Activated CD4-positive, alpha-beta T cell treated with anti-CD3 and anti-CD28 coated beads, Interleukin-10, Interleukin-2, amounts not matched to agents 100 ng/mL and 50 ng/mL, durations not matched to agents 16 hours and 8 hours (primary cell): ENCODE measurements at places on chromosomes 6 and 20.

DNA sequence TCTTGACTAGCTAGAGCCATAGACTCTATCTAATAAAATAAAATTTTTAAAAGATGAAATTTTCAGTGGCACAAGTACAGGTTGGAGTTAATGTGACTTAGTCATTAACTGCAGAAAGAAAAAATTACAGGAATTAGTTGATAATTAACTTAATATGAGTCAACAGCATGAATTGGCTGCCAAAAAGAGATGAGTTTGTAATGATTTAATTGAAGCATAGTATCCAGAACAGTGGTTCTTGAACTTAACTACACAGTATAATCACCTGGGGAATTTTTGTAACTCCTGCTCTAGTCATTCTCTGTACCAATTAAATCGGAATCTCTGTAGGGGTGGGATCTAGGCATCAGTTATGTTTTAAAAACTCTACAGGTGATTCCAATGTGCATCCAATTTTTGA, 46.3 kb upstream of the HMGN3 start:
- DNase-seq, result no peak

GRCh38 chr6:106869203-106869602, 105.3 kb downstream of the CD24 start:
- no peak for DNase-seq

GRCh38 chr6:35484921-35485392, 11.9 kb downstream of the TEAD3 start:
- no peak for DNase-seq

DNA sequence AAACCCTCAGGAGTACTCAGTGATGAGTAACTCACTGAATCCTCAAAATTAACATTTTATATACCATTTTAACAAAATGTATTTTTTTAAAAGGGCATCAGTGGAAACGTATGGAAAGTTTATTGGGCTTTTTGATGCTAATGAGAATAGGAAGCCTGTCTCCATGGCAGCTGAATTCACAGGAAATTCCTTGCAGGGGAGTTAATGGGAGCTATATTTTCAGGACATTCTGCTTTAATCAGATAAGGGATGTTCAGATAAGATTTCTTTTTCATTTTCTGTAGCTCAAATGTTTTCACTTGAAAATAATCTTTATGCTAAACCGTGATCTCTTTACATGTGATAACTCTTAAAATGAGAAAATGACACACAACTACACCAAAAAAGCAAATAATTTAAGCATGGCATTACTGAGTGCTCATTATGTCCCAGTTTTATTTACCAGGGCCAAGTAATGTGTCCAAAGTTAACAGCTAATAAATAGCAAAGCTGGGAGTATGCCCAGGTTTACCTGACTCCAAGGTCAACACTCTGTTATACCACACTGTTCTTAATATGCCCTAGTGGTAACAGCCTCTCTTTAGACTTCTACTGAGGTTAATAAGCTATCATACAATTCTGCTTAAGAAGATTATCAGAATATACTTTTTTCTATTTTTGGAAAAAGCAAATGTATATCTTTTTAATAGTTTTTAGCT, 348.1 kb downstream of the GRIK2 start:
- no peak for DNase-seq

- no peak for DNase-seq
These were observed 23.8 kb downstream of the ADGRF4 start for GRCh38 chr6:47722194-47722593.

DNA sequence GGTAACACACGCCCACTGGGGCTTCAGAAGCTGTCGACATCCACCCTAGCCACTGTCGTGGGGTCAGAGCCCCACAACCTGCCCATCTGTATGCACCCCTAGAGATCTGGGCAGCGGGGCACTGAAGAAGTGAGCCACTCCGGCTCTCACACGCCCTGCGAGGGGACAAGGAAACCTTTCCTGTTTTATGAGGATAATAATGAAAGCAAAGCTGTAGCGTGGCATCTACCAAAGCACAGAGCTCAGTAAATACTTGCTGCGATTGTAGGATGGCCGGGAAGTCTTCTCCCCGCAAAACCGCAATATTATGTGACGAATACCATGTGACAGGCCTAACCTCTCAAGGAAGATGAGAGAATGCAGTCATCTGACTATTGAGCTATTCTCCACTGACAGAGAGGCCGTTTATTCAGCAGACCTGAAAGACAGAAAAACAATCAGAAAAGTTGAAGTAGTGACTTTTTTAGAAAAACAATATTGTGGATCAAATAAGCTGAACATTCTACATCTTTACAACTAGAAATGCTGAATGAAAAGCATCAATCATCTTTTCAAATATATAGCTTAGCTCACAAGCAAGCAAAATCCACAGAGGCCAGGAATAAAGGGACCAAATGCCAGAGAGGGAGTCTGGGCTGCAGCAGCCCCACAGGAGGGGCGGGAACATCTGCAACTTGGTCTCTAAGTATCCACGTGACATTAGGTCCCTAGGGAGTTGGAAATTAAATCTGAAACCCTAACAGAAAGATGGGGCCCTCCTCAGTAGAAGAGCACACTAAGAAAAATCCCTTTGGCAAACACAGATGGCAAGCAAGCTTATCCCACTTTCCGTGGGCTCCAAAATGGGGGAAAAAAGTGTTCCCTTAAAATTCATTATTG, 207.8 kb downstream of the TTLL2 start:
- DNase-seq, result no peak
